ENCODE measurements at places on chromosomes 4 and X. TPM values are rescaled to one million over a fixed set of nuclear protein-coding genes. Genes with fewer than 3 reads are reported as not detected.

DNA sequence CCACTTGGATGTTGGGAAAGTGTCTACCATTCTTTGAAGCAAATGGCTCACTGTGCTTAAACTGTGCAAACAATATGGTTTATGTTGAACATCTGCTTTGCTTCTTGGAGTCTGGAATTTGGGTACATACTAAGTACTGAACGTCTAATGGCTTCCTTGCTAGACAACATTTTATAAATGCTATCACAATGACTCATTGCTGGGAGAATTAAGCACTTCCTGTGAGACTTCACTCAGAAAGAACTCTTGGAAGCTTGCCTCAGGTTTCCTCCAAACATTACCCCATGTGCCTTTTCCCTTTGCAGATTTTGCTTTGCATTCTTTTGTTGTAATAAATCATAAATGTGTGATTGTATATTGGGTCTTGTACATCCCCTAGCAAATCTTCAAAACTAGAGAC lies 139.7 kb downstream of the PACRGL start:
- no peaks in the 10 kb centered on the region for H3K4me1 ChIP-seq
- no peak for DNase-seq
- no peak overlapping the region for H3K27ac ChIP-seq
- H3K4me3 ChIP-seq = no peak overlapping the region

DNA sequence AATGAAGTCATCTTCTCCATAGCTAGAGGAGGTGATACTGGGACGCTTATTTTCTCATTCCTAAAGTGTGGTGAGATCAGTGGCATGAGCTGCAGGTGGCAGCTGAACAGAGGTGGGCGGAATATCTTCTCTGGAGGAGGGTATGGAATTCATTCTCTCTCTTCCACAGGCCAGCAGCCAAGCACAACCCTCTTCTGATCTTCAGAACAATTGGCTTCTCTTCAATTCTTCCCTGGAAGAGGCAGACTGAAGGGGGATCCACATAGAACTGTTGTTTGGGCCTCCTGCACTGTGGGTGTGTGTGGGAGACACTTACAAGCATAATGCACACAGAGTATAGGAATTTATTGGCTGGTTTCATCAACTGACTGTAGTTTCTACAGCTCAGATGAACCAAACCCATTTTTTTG lies 180.4 kb upstream of the RASGEF1B start:
- H3K36me3 ChIP-seq = no peaks in the 10 kb centered on the region
- no peak for DNase-seq
- H3K4me3 ChIP-seq = no peak overlapping the region
- no peaks in the 10 kb centered on the region for H3K27me3 ChIP-seq
- H3K4me1 ChIP-seq = peaks cover 62% of the 10 kb centered on the region

DNA sequence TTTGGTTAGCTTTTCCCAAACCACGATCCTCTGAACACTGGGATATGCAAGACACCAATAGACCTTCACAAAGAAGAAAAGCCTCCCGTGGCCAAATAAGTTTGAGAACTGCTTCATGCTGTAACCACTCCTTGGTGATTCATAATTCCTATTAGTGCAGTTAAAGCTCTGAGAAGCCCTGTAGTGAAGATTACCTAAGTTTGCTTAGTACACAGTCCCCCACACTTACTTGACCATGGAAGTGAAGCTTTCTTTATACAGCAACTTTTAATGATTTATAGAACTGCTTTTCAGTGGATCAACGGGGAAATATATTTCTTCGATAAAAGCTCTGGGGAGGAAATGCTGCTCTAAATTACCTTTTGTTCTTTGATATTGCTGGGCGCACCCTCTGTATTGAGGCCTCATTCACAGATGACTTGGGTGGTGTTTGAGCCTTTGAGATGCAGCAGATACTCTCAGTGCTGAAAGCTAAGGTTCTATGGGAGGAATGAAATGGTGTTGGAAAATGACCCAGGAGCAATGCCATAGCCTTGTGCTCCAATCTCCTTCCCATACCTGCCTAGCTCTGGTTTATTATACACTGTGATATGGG lies 67.4 kb downstream of the CBLL2 start:
- H3K4me1 ChIP-seq = no peaks in the 10 kb centered on the region
- DNase-seq = no peak
- no peak overlapping the region for H3K27ac ChIP-seq
- no peaks in the 10 kb centered on the region for H3K27me3 ChIP-seq
- H3K4me3 ChIP-seq = no peak overlapping the region
- H3K36me3 ChIP-seq = no peaks in the 10 kb centered on the region

DNA sequence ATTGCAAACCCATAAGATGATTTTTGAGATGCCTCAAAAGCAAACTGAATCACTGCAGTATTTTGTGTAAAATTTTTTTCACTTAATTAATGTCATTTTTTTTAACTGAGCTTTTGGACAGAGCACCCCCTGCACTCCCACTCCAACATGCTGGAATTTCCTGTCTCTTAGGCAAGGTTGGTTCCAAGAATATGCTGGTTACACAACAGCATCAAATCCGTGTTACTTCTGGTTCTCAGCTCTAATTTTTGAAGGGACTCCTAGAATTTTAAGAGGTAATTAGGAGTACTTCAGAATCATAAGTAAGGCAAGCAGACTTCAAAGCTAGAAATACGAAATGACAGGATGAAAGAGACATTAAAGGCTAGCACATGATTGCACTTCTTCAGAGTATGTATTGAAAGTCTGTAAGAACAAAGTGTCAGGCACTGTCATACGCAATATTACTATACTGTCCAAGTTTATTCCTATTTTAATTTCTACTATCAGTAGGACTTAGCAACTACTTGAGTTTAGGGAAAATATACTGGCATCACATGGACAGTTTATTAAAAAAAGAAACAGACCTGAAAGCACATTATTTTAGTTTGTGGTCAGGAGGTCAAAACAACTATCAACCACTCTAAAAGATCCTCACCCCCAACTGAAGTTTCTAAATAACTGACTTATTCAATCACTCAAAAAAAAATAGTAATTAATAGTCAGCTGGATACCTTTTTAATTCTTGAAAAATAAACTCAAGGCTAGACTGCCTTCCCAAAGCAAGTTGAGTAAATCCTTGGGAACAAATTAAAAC lies 1.6 kb upstream of the JCHAIN start:
- DNase-seq = no peak
- H3K27ac ChIP-seq = no peak overlapping the region
- no peaks in the 10 kb centered on the region for H3K36me3 ChIP-seq
- H3K4me1 ChIP-seq = peaks cover 5% of the 10 kb centered on the region

DNA sequence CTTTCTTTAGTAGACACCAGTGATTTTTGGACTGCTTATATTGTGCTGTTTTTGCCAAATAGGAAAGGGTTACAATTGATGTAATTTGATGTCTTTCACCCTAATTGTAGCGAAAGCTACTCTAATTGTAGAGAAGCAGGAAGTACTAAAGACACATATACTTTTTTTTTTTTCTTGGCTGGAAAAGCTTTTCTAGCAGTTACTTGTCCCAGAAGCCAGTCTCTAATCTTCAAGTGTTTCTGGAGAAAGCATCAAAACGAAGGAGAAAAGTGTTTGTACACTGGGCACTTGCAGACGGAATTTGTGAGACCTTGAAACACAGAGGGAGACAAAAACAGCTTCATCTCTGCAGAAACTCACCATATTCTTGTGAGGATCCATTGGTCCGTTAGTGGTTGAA lies 616.5 kb upstream of the LCORL start:
- no peaks in the 10 kb centered on the region for H3K4me1 ChIP-seq
- H3K36me3 ChIP-seq = no peaks in the 10 kb centered on the region
- H3K27me3 ChIP-seq = no peaks in the 10 kb centered on the region
- H3K27ac ChIP-seq = no peak overlapping the region

GRCh38 chr4:113553082-113553481 lies 208.5 kb downstream of the CAMK2D start:
- H3K4me1 ChIP-seq = peaks cover 7% of the 10 kb centered on the region
- no peak overlapping the region for H3K4me3 ChIP-seq
- H3K36me3 ChIP-seq = peaks cover 15% of the 10 kb centered on the region
- no peak for DNase-seq

DNA sequence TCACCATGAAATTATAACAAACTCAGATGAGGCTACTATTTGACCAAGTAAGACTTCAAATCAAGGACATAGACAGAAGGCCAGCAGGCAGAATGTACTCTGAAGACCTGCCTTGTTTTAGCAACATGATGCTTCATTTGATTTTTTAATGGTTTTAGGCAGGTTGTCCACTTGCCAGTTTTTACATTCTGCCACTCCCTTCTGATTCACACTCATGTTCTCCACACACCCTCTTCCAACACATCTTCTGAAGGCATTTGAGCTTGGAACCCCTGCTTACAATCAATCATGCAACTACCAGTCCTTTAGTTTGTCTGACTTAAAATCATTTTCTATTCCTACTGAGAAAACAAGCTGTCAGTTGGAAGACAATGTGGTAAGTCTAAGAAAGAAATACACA lies 114.9 kb upstream of the SMIM31 start:
- no peaks in the 10 kb centered on the region for H3K27me3 ChIP-seq
- DNase-seq = no peak
- no peaks in the 10 kb centered on the region for H3K4me1 ChIP-seq
- no peak overlapping the region for H3K27ac ChIP-seq

DNA sequence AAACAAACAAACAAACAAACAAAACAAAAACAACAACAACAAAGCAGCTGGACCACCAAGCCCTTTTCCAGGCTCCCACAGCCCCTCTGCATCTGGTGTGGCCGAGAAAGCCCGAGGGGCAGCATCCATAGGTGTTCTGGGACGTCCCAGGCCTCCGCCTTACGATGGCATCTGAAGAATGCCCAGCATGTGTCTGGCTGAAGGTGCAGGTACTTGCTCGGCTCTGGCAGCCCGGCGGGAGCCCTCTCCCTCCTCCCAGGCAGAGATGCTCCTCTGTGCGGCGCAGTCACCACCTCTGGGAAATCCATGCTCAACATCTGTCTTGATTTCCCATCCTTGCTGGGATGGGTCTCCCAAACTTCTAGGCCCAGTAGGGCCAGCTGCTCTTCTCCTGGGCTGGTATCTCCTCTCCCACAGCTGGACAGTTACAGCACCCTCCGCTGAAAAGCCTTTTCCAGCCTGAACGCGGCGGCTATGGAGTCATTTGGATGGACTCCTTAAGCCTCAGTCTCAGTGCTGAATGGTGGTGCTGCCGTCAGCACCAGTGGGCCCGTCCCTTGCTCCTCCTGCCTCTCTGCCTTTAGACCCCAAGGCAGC lies 4.3 kb downstream of the PSAPL1 start:
- H3K4me1 ChIP-seq = no peaks in the 10 kb centered on the region
- no peaks in the 10 kb centered on the region for H3K27me3 ChIP-seq
- no peaks in the 10 kb centered on the region for H3K36me3 ChIP-seq
- DNase-seq = no peak
- H3K27ac ChIP-seq = no peak overlapping the region
- no peak overlapping the region for H3K4me3 ChIP-seq

- H3K27me3 ChIP-seq = peaks cover 7% of the 10 kb centered on the region
- H3K27ac ChIP-seq = no peak overlapping the region
- no peak overlapping the region for H3K4me3 ChIP-seq
- H3K36me3 ChIP-seq = no peaks in the 10 kb centered on the region
- H3K4me1 ChIP-seq = no peaks in the 10 kb centered on the region
- DNase-seq = no peak
Observed at GRCh38 chr4:146814750-146815149, 130.9 kb downstream of the TTC29 start.

DNA sequence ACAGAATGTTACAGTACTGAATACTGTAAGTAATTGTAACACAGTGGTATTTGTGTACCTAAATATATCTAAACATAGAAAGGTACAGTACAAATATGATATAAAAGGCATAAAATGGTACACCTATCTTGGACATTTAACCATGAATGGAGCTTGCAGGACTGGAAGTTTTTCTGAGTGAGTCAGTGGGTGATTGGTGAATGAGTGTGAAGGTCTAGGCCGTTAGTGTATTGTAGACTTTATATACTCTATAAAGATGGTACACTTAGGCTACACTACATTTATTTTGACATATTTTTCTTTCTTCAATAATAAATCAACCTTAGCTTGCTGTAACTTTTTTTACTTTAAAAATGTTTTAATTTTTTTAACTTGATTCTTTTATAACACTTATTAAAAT lies 422.5 kb upstream of the FSTL5 start:
- no peaks in the 10 kb centered on the region for H3K27me3 ChIP-seq
- no peak overlapping the region for H3K27ac ChIP-seq
- no peaks in the 10 kb centered on the region for H3K4me1 ChIP-seq
- DNase-seq = no peak
- no peaks in the 10 kb centered on the region for H3K36me3 ChIP-seq

DNA sequence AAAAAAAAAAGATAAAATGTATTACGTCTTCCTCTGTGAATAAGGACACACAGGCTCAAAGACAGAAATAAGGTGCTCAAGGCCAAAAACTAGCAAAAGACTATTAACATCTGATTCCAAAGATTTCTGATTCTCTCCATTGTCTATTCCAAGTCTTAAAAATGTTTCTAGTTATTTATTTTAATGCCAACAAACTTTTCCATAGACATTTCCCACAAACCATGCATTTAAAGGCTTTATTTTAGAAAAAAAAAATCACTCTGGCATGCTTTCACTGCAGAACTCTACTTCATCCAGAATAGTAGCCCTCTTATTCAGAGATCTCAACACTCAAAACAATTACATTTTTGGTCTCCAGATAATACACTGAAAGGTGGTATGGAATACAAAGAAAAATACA lies 545.0 kb upstream of the TENM3 start:
- no peak for DNase-seq
- H3K27ac ChIP-seq = no peak overlapping the region
- H3K36me3 ChIP-seq = no peaks in the 10 kb centered on the region
- H3K27me3 ChIP-seq = no peaks in the 10 kb centered on the region
- no peak overlapping the region for H3K4me3 ChIP-seq

GRCh38 chr4:6641164-6641970 lies 882 bp downstream of the MRFAP1 start:
- peak; percentile 62 for DNase-seq
- H3K27ac ChIP-seq = peak overlapping the region; percentile 99
- H3K27me3 ChIP-seq = no peaks in the 10 kb centered on the region
- peak overlapping the region; percentile 98 for H3K4me3 ChIP-seq

DNA sequence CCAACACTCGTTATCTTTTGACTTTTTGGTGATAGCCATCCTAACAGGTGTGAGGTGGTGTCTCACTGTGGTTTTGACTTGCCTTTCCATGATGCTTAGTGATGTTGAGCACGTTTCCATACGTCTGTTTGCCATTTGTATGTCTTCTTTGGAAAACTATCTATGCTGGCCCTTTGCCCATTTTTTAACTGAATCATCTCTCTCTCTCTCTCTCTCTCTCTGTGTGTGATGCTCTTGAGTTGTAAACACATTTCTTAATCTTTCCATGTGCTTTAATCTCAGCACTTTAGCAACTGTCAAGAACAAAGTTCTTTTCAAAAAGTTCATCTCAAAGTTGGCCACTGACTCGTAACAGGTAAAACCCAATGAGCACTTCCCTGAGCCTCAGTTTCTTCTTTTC lies 10.5 kb downstream of the SORBS2 start:
- H3K36me3 ChIP-seq = no peaks in the 10 kb centered on the region
- no peaks in the 10 kb centered on the region for H3K27me3 ChIP-seq
- H3K27ac ChIP-seq = no peak overlapping the region

GRCh38 chrX:116318672-116319071 lies 117.7 kb upstream of the SLC6A14 start:
- H3K27ac ChIP-seq = no peak overlapping the region
- H3K36me3 ChIP-seq = no peaks in the 10 kb centered on the region
- no peaks in the 10 kb centered on the region for H3K4me1 ChIP-seq
- H3K27me3 ChIP-seq = no peaks in the 10 kb centered on the region

- no peaks in the 10 kb centered on the region for H3K36me3 ChIP-seq
- DNase-seq = no peak
- no peak overlapping the region for H3K4me3 ChIP-seq
- H3K27ac ChIP-seq = no peak overlapping the region
- H3K27me3 ChIP-seq = no peaks in the 10 kb centered on the region
Observed at GRCh38 chr4:74752798-74753197, 41.5 kb downstream of the BTC start.

Gene TRPC3
- total RNA-seq = 0.13 TPM

Gene SMIM14
- total RNA-seq = 0.87 TPM

Gene CCSER1
- not detected for total RNA-seq

Gene CNOT6L
- 118 TPM for total RNA-seq

Gene RAB40A
- total RNA-seq = 0.58 TPM

Data from activated CD8-positive, alpha-beta T cell treated with anti-CD3 and anti-CD28 coated beads for 36 hours (primary cell).